Activated naive CD4-positive, alpha-beta T cell treated with anti-CD3 and anti-CD28 coated beads, Interleukin-2, amount 50 U/mL, for 72 hours (primary cell): ENCODE measurements at places on chromosomes 13 and 19. TPM values are rescaled to one million over a fixed set of nuclear protein-coding genes. Genes with fewer than 3 reads are reported as not detected.

GRCh38 chr13:47112205-47112902 lies 215.5 kb upstream of the HTR2A start:
- no peak for DNase-seq

DNA sequence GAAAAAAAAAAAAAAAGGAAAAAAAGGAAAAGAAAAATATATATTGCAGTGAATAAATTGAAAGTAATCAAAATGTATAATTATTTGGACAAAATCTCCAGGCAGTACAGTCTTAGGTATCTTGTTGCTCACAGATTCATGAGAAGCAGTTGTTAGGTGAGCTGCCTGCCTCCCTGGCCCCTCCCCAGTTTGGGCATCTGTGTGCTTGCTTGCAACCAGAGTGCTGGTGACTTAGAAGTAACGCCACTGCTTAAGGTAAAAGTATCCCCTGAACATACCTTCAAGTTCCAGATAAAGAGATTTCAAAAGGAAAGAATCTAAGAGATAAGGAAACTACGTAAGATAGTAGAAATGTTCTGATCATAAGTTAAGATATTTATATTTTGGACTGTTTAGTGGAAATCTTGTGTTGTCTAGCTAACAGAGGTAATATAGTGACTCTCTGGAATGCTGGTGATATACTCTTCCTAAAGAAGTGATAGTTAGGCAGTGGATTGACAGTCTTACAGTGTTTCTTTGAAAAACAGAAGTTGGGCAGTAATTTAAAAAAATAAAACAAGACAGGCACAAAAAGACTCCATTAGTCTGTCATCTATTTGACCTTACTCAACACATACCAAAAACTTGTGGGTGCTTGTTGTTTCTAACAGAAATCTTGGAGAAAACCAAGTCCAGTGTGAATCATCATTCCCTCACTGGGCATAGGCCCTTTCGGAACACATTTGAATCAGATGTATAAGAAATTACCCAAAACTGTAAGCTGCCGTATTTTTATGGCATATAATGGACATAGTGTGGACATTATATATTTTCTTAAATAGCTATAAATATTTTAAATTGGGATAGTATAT lies 38.3 kb upstream of the KCTD4 start:
- DNase-seq: no peak

DNA sequence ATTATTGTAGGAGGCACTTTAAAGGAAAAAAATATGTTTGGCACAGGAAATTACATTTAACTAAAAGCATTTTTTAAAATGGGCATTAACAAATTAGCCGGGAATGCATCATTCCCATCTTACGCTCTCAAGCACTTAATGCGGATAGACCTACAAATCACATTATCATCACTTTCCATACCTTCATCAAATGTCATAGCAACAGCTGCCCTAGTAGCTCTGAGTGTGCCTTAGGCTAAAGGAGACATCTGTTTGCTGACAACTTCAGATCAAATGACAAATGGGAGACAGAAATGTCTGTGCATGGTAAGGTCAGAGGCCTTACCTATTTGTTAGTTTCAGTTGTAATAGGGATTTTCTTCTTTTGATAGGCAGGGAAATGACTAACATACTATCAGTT lies 773.2 kb upstream of the SLC10A2 start:
- DNase-seq: no peak

DNA sequence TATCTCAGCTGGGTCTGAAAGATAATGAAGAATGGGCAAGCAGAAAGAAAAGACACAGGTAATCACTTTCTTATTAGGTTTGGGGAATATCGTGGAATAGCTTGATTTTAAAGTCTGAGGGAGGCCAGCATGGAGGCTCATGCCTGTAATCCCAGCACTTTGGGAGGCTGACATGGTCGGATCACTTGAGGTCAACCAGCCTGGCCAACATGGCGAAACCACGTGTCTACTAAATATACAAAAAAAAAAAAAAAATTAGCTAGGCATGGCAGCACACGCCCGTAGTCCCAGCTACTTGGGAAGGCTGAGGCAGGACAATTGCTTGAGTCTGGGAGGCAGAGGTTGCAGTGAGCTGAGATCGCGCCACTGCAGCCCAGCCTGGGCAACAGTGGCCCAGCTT lies 1.5 kb upstream of the PAFAH1B3 start:
- no peak for DNase-seq

GRCh38 chr19:19578252-19578651 lies 40.2 kb downstream of the CILP2 start:
- DNase-seq: no peak

DNA sequence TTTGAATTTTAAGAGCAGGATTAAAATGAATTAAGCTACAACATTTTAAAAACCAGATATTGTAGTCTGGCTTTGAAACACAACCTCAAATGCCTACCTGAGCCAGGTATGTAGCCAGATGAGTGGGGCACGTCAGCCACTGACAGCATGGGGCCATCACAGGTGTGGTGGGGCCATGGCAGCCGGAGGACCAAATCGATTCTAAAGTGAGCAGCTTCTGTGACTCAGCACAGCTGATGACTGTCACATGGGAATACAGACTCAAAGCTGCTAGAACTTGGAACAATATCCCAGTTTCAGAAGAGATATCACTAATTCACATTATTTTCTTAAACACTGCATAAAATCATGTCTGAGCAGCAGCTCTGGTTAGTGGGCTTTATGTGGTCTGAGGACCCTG lies 52.8 kb downstream of the SERP2 start:
- no peak for DNase-seq

- no peak for DNase-seq
Measured at GRCh38 chr13:100396776-100397175, 191.8 kb downstream of the GGACT start.

GRCh38 chr19:47363758-47364531 lies 14.8 kb downstream of the DHX34 start:
- no peak for DNase-seq

DNA sequence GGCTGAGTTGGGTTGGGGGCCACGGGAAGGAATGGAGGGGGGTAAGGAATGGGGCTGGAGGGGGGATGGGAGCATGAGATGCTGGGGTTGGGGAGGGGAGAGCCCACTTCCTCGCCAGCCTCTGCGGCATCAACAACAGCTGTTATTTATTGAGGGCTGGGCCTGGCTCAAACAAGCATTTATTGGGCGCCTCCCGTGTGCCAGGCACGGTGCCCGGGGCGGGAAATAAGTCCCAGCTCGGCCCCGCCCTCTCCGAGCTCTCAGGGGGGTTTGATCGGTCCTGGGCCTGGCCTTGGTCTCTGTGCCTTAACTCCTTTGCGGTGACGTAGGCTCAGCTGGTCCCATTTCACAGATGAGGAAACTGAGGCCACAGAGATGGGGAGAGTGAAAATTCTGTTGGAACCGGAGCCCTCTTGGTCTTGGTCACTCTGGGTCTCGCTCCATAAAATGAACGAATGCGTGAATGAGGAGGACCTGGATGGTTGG lies 919 bp upstream of the ADAMTS10 start:
- no peak for DNase-seq

SIGLEC10 gene
- 0.32 TPM for total RNA-seq
